Karpas-422 (cell line): ENCODE measurements at places on chromosomes 6 and 20.
A peak's percentile ranks its signal among the peaks of the same experiment; 100 is the strongest.

DNA sequence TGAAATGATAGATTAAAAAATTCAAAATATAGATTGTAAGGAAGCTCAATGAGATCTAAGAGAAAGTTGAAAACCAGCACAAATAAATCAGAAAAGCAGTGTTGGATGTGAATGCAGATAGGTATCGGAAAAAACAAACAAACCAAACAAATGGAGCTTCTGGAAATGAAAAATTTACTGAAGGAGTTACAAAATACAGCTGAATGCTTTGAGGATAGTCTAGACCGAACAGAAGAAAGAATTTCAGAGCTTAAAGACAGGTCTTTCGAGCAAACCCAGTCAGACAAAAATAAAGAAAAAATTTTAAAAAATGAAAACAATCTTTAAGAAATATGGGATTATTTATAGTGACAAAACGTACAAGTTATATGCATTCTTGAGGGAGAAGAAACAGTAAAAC is 146.7 kb downstream of the FAM83B start:
- DNase-seq, result no peak

GRCh38 chr6:112187736-112188135 is 66.6 kb downstream of the LAMA4 start:
- no peak for DNase-seq

- no peak for DNase-seq
These were observed 11.2 kb downstream of the KIZ start for GRCh38 chr20:21137078-21137477.

DNA sequence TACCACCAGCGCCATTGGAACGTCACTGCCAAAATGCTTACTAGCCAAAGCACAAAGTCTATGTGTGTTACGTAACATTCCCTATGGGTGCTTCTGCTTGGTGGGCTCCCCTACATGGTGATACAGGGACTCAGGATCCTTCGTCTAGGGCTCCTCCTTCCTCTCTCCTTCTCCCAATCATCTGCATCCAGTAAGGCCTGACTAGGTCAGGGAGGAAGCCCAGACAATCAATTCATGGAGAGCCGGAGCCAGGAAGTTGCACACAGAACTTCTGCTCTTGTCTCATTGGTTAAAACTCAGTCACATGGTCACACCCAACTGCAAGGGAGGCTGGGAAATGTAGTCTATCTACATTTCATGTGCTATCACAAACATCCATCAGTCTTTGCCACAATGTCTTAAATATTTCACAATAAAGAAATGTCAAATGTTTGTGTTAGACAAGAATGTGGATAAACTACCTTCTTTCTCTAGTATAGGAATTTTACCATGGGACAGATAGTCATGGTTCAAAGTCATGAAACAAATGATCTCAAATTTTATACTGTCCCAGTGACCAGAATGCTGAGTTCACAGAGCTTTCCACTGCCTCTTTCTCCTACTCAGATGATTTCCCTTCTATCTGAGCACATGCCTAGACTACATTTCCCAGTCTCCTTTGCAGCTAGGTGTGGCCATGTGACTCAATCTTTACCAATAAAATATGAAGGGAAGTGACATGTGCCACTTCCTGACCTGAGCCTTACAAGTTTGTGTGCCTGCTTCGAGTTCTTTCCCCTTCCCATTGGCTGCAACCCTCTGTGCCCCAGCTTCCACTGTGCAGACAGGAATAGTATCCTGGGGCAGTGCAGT is 9.3 kb upstream of the KCNK15 start:
- peak; percentile 79 for DNase-seq

DNA sequence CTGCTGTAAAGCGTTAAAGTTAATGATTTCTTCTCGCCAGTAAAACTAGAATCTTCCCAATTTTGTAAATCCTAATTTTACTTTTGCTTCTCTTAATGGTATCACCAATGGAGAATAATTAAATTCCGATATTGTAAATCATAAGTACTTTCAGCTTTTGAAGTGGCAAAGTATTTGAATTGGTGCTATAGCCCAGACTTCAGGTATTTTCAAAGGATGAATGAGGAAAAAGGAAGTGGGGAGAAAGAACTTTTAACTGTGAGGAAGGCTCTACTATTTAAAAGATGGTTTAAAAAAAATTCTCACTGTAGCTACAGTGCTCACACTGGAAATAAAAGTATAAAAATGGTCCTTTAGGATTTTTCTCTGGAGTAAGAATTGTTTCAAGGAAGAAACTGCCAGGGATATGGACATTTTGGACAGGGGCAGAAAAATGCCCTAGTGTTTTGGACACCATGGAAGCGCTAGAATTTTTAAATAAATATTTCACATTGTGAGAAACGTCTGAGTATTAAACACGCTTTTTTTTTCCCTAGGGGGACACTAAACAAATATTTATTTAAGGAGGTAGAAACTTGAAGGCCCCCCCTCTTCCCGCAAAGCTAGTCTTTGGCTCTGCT is 1.3 kb upstream of the TAB2 start:
- no peak for DNase-seq

DNA sequence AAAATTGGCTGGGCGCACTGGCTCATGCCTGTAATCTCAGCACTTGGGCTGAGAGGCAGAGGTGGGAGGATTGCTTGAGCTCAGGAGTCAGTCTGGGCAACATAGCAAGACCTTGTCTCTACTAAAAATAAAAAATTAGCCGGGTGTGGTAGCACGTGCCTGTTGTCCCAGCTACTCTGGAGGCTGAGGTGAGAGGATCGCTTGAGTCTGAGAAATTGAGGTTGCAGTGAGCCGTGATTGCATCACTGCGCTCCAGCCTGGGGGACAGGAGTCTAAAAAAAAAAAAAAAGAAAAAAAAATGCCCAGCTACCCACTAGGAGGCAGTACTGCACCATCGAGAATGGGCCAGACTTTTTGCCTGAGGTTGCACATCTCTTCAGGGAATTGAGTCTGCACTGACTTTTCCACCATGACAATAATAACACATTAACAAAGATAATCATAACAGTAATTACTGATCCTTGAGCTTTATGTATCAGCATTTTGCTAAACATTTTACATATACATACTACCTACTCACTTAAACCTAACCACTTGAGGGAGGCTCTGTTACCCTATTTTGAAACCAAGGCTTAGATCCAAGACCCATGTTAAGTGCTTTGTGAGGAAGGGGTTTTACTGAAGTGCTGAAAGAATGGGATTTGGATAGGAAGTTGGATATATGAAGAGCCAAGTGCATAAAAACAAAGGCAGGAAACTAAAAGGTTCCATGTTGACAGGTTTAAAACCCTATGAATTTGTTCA is 21.0 kb downstream of the SRSF3 start:
- DNase-seq, result peak; percentile 87

GRCh38 chr6:125136378-125136777 is 17.2 kb upstream of the TPD52L1 start:
- DNase-seq, result no peak

GRCh38 chr6:46655803-46656202 is 3.0 kb downstream of the SLC25A27 start:
- peak; percentile 64 for DNase-seq

- DNase-seq, result no peak
These were observed 3.7 kb upstream of the RPP21 start for GRCh38 chr6:30341218-30341617.
